ENCODE measurements at places on chromosomes 3 and 15. TPM values are rescaled to one million over a fixed set of nuclear protein-coding genes. Genes with fewer than 3 reads are reported as not detected.

GRCh38 chr3:127786353-127787070, 35.8 kb downstream of the MGLL start:
- peak; percentile 86 for DNase-seq

DNA sequence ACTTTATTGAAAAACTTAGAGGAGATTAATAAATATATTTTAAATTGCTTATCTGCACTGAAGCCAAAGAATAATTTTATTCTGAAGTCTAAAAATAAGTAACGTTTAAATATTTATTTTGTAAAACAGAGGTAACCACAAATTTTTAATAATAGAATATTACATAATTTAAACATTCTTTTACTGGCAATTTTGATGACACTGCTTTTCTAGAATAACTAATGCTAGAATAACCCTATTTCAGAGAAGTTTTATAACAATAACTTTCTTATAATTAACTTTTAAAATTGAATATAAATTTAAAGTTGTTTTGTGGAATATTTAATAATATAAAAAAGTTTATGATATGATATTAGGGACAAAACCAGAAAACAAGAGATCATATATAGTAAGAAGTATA, 409.6 kb upstream of the KCNMB2 start:
- DNase-seq, result no peak

- no peak for DNase-seq
Observed at GRCh38 chr15:75136118-75136517, 65.6 kb upstream of the C15orf39 start.

GRCh38 chr15:68230157-68231100, 901 bp upstream of the CLN6 start:
- no peak for DNase-seq

DNA sequence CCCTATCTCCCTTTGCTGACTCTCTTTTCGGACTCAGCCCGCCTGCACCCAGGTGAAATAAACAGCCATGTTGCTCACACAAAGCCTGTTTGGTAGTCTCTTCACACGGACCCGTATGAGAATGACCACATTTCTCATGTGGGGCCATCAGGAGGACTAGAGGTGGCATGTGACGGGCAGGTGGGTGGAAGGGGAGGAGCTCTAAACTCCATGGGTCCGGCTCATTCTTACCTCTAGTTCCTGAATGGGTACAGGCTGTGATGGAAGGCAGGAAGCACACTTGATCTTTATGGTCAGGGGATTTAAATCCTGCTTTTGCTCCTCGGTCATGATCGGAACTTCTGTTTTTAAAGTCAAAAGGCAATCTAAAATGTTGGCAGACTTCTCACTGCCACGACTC, 28.6 kb downstream of the CFAP92 start:
- DNase-seq, result no peak

GRCh38 chr3:50806806-50807205, 132.1 kb downstream of the DOCK3 start:
- no peak for DNase-seq

DNA sequence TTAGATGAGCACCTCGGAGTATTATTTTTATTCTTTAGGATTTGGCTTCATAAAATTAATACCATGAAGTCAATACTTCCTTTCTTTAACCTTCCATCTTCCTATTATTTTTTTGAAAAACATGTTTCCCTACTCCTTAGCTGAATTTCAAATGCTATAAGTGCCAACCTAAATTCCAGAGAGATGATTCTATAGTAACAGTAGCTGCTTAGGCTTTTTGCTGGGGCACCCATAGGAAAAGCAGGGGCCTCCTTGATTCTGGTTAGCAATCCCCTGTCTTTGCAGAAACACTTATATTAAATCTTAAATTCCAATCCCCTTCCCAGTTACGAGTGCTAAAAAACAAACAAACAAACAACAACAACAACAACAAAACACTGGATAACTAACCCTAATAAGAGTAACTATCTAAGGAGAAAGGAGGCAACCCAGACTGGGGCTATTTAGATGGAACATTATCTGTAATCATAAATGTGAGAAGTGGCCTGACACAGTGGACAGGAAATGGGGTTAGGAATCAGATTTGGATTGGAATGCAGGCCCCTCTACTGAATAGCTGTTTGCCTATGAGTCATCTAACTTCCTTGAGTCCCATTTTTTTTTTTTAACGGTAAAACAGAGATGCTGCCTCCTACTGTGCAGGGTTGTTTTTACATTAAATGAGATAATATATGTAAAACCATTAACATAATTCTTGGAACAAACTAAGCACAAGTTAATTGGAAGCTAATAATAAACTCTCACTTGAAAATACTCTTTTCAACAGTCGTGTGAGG, 148.1 kb downstream of the WDR72 start:
- no peak for DNase-seq

Gene IGF2BP2
- polyA plus RNA-seq, result 153 TPM

Gene PEX11A
- 5.9 TPM for polyA plus RNA-seq

Gene MYRIP
- 3.5 TPM for polyA plus RNA-seq

Data from muscle of arm (tissue), 14 donors.